ENCODE measurements at places on chromosomes 12 and 14.

DNA sequence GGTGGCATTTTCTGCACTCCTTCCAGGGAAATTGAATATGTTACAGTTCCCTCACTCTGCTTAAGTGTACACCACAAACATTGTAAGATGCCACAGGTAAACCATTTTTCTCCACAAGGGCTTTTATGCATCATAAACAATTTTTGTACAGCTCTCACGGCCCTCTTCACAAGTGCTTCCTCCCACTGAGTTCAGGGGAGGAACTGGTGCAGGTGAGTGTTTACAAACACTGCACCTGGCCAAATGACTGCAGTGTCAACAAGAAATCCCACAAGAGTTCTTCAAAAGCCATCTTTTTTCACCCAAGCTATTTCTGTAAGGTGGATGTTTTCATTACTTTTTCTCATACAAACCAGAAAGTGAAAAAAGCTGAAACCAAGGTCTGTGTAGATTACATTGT lies 973.2 kb downstream of the AACS start:
- no peak for DNase-seq

DNA sequence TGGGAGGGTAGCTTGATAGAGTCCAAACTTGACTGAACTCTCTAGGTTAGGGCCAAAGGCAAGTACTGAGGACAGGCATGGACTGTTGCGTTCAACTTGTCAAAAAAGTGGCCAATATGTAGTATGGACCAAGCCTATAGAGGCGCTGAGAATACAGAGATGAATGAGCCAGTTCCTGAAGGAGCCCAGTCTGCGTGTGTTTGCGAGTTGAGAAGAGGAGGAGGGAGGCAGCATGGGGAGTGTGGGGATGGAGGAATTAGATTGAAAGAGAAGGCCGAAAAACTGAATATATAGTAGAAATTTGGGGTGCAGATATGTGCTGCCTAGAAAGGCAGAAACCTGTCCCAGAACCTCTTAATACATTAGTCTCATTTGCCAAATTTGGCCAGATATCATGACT lies 412.4 kb downstream of the PCNX1 start:
- DNase-seq: no peak

DNA sequence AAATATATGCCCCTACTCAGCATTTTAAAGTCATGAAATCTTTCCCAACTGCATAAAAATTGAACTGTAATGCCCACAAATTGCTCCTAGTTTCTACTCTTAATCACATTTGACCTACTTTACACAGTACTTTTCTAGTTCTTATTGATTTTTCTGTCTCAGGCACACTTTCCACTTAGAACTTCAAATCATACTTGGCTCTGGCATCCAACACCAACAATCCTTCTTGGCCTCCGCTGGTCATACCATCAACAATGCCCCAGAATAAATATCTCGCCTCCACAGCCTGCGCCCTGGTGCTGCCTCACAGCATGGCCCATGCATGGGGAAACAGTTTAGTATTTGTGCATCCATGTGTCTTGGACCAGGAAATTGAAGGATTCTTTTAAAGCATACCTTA lies 107.5 kb upstream of the SYT10 start:
- no peak for DNase-seq

DNA sequence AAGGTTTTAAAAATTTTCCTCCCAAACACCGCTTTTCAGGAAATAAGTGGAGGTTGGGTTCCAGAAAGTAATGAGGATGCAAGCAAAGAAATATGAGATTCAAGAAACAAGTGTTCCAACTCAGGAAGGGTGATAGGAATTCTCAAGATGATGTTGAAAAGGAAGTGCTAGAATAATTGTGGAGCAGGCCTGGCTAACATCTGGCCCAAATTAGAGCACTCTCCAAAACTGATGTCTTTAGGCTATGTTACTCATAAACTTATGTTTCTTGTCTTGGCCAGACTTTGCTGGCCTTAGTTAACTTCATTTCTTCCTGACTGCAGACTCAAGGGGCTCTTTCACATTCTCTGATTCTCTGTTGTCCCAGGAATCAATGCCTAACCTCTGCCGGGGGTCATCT lies 116.3 kb downstream of the TMTC3 start:
- no peak for DNase-seq

GRCh38 chr14:67405771-67406170 lies 6.2 kb downstream of the PLEK2 start:
- DNase-seq: no peak

GRCh38 chr12:4353785-4354208 lies 25.7 kb downstream of the FGF23 start:
- no peak for DNase-seq

All from stimulated activated CD8-positive, alpha-beta memory T cell treated with anti-CD3 and anti-CD28 coated beads, Interleukin-4, amount 100 ng/mL, for 4 hours (primary cell).